ENCODE measurements at places on chromosomes 5 and 9.

DNA sequence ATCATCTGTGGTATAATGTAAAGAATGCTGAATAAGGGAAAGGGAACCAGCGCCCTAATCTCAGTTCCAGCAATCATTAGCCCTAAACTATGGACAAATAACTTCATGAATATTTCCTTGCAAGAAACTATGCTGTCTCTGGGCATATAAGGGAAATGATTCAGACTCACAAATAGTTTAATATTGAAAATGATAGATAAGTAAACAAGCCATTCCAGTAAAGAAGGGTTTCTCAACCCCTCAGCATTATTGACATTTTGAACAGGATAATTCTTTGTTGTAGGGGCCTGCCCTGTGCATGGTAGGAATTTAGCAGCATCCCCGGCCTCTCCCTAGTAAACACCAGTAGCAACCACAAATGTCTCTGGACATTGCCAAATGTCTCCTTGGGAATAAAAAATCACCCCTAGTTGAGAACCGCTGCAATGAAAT is 23.8 kb downstream of the C5 start:
- no peak for DNase-seq

DNA sequence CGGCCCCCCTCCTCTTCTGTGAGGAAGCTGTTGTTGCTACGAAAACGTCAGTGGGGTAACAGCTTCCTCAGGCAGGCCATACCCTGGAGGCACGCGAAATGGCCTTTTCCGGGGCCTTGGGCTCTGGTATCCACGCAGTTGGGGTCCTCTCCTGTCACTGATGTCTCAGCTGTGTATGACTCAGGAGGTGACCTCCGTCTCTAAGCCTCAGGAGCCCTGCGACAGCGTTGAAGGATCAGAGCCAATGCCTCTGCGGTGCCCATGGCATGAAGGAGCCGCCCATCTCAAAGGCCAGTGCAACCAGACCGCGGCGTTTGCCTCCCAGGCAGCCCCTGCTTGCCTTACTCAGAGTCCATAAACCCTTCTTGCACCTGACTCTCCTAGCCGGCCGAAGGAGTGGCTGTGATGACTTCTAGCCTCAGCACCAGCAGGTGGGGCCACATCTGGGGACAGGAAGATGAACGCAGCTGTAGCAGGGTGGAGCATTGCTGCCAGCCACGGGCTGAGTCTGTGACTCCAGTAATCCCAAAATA is 1.0 kb upstream of the MXD3 start:
- peak; percentile 84 for DNase-seq

DNA sequence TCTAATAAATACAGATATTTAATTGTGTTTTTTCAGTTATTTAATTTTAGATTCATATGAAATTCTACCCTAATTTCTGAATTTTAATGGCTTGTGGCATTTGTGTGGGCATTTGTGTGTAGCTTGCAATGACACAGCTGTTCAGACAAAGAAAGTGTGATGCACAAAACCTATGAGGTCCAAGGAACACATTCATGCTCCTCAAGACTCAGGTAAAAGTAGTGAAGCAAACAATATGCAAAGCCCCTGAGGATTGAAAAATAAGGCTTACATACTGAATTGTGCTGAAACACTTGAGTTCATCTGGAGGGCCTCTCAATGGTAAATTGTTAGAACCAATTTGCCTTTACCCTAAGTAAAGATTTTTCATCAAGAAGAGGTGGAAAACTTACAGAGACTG is 28.1 kb downstream of the IL7R start:
- DNase-seq, result no peak

DNA sequence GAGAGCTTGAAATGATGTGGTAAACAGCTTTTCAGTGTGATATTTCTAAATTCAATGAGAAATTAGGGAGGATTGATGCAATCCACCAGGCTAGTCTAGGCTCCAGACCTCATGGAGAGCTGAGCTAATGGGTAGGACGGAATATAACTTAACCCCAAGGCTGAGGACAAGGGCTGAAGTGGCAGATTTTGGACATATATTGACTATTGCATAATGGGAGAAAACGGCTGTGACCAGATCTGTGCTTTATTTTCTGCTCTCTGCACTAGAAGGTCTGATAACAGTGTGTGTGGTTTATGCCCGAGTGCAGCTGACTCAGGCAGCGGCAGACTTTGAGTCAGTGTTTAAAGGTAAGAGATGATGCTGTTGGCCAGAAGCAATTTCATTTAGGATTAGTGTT is 70.6 kb downstream of the ACTBL2 start:
- DNase-seq, result no peak

- DNase-seq, result no peak
These were observed 154.9 kb downstream of the EPB41L4A start for GRCh38 chr5:112264151-112264550.

GRCh38 chr9:109083141-109083540 is 36.6 kb downstream of the TMEM245 start:
- DNase-seq, result no peak

- no peak for DNase-seq
These were observed 16.6 kb downstream of the WWC1 start for GRCh38 chr5:168307925-168308584.

GRCh38 chr9:98427491-98427890 is 172.0 kb upstream of the TBC1D2 start:
- DNase-seq, result no peak

- peak; percentile 42 for DNase-seq
These were observed 11.1 kb upstream of the AQP3 start for GRCh38 chr9:33458444-33458843.

- no peak for DNase-seq
These were observed 344.9 kb downstream of the ARL15 start for GRCh38 chr5:53965459-53965858.

GRCh38 chr5:77305956-77306355 is 95.5 kb downstream of the PDE8B start:
- no peak for DNase-seq

- DNase-seq, result no peak
These were observed 24.4 kb upstream of the SH3RF2 start for GRCh38 chr5:145912019-145912418.

GRCh38 chr5:96758621-96759020 is 49.1 kb downstream of the ERAP1 start:
- DNase-seq, result no peak

- no peak for DNase-seq
These were observed 10.7 kb downstream of the PRRT1B start for GRCh38 chr9:131555841-131556673.

DNA sequence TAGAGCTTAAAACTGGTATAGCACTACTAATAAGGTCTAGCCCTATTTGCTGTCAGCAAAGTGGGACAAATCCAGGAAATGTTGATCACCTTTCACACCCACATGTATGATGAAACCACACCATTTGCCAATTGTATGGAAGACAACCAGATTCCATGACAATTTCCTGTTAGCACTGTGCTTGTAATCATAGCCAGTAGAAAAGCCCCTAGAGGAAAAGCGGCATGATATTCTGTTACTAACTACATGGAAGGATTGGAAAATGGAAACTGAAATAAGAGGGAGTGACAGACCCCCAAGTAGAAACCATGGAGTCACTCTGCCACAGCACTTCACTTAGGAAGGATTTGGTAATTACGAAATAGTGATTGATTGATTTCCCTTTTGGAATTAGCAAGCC is 923 bp downstream of the SPATA6L start:
- peak; percentile 77 for DNase-seq

DNA sequence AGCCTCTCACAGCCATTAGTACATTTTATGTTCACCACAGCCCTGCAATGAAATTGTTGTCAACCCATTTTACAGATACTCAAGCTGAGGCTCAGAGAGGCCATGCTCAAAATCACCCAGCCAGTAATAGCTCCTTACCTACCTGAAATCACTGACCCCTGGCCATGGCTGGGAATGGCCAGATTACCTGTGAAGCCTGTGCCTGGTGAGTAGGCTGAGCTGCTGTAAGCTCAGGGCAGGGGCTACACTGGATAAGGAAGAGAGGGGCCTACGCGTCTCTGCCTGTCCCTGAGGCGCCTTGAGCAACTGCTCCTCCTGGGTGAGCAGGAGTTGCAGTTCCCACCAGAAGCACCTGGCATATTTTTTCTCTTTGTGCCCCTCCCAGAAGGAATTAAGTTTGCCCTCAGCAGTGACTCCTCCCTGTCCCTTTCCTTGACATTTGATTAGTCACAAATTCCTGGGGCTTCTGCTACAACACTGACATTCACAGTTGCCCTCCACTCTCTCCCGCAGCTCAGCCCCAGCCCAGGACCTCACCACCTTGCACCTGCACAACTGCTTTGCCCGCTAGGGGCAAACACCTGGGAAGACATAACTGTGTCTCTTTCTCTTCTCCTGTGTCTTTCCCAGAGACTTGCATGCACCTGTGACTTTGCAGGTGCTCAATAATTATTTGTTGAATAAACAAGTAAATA is 5.7 kb downstream of the CLTB start:
- DNase-seq, result no peak

- no peak for DNase-seq
These were observed 52.4 kb downstream of the GALNT10 start for GRCh38 chr5:154242964-154243376.

DNA sequence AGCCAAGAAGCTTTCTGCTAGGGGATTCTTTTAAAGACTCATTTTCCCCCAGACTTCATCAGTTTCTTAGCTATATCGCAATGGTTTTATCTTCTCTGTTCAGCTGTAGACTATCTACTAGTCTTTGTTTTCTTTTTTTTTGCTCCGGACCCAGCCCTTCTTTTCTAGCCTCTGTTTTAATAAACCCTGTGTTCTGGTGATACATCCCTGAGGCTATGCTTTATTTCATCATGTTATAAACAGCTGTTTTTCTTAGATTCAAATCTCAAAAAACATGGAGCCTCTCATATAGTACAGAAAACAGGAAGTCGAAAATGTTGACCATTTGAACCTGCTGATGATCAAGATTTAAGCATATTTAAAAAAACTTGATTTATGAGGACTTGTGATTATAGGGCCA is 37.8 kb downstream of the SCGB3A1 start:
- no peak for DNase-seq

DNA sequence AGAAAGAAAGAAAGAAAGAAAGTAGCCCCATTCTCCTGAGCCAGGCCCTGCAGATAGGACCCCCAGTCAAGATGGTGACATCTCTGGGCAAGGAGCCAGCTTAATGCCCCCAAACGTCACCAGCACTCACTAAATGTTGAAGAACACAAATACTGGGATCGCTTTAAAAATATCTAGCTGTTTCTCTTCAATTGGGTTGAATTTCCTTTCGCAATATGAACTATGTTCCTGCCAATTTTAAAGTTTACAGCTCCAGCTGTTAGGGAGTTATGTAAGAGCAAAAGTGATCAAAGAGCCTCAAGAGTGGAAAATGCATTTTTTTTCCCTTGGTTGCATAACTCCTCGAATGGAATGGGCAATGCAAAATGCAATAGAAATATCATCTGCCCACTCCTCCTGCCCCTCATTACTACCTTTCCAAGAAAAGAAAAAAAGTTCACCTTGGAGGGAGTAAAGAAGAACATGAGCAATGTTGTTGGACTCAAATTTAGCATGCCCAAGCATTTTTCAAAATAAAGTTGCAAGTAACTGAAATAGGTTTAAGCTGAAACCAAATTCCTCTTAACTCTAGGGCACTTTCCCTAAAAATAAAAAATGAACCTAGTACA is 244.2 kb upstream of the PIK3R1 start:
- no peak for DNase-seq

GRCh38 chr9:133130685-133131244 is 9.7 kb upstream of the RALGDS start:
- peak; percentile 28 for DNase-seq

DNA sequence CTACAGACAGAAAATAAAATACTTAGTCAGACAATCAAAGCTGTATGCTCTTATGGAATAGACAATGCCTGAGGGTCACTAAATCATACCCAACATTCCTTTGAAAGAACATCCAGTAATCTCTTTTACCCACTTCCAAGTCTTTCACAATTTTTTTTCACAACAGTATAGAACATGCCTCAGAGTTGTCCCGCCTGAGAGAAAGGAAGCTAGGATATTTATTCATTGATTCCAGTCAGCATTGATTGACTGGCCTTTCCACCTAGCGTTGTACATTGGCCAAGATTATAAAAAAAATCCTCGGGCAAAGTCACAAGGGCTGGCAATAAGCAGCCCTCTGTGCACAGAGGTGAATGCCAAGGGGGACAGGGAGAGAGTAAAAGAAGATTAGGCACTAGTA is 318.1 kb upstream of the PIK3R1 start:
- no peak for DNase-seq

DNA sequence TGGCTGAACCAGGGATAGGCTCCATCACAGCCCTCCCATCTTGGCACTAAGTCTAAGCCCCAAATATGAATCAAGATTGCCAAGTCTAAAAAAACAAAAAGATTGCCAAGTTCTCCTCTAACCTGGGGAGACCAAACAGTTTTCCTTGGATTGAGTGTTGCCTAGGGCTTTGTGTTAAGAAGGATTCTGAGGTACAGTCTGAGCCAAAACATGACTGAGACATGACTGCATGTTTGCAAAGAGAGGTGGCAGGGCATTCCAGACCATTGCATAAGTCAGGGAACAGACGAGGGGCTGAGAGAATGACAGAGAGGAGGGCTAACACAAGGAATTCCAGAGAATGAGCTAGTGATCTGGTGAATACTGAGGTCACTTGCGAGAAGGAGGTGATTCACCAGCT is 11.4 kb downstream of the LAMC3 start:
- no peak for DNase-seq

DNA sequence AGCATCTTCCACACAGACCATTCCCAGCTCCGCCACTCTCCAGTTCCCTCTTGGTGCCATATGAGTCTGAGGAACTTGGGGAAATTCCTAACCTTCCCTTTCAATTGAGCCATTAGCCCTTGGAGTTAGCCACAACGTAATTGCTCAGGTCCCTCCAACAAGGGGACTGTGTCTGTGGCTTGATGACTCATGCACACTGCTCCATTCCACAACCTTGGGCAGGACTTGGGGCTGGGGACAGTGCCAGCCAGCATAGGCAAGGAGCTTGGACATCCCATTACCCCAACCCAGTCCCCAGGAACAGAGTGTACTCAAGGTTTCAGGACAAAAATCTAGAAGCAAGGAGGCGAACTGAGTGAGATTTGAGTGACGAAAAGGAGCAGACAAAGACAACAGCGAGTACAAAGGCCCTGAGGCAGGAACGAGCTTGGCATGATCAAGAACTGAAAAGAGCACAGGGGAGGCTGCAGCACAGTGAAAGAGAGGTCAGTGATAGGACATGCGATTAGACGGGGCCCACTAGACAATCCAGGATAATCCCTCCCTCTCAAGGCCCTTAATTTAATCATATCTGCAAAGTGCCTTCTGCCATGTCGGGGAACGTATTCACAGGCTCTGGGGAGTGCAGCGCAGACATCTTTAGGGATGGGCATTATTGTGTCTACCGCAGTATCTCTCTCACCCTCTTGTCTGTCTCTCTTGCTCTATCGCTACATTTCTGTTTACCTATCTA is 16.0 kb upstream of the JADE2 start:
- no peak for DNase-seq

- no peak for DNase-seq
These were observed 585.9 kb downstream of the PRR16 start for GRCh38 chr5:121049971-121050370.

- peak; percentile 99 for DNase-seq
These were observed 714 bp upstream of the ZNF608 start for GRCh38 chr5:124746916-124747790.

GRCh38 chr5:72185496-72186329 is 78.4 kb downstream of the MAP1B start:
- DNase-seq, result peak; percentile 91

- peak; percentile 88 for DNase-seq
These were observed 1.7 kb upstream of the PTPN3 start for GRCh38 chr9:109499631-109500410.

GRCh38 chr5:78778538-78778937 is 130.0 kb upstream of the LHFPL2 start:
- DNase-seq, result peak; percentile 74

- peak; percentile 54 for DNase-seq
These were observed 173.1 kb upstream of the IER5L start for GRCh38 chr9:129351058-129351641.
